ENCODE measurements at places on chromosomes 4 and X.

DNA sequence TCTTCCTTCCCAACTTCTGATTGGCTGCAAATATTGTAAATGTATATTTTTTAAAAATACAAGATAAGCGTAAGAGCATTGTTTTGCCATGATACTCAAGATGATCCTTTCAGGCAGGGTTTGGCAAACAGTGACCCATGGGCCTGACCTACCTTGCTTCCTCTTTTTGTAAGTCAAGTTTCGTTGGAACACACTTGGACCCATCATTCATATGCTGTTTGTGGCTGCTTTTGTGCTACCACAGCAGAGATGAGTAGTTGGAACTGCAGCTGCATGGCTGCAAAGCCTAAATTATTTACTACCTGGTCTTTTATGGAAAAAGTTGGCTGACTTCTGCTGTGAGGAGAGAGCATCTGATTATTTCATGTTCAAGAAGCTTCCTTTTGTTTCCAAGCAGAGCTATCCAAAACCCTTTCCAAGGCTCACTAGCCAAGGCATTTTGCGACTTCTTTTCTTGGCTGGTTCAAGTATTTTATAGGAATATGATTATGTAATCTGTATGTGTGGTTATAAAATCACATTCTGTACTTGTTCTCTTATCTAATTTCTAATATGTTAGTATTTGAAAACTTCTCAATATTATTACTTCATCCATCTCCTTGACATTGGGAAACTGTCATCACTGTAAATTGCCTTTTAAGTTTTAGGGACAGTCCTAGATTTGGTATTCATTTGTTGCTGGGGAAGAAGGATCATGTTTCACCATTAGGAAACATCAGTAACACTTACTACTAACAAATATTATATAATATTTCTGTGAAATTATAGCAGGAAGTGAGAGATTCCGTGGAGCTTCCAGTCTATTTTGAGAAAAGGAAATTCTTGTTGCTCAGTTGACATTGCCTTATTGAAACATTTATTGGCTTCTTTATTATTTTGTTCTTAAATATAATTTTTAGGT is 109.2 kb downstream of the ARHGAP10 start:
- DNase-seq = no peak

- DNase-seq = no peak
Observed at GRCh38 chrX:130097507-130098209, 12.6 kb downstream of the ELF4 start.

- DNase-seq = no peak
Observed at GRCh38 chrX:153633607-153634180, 13.3 kb upstream of the DUSP9 start.

GRCh38 chrX:134865682-134866255 is 125.0 kb upstream of the SMIM10 start:
- no peak for DNase-seq

- DNase-seq = no peak
Observed at GRCh38 chrX:17820100-17820499, 41.0 kb downstream of the RAI2 start.

DNA sequence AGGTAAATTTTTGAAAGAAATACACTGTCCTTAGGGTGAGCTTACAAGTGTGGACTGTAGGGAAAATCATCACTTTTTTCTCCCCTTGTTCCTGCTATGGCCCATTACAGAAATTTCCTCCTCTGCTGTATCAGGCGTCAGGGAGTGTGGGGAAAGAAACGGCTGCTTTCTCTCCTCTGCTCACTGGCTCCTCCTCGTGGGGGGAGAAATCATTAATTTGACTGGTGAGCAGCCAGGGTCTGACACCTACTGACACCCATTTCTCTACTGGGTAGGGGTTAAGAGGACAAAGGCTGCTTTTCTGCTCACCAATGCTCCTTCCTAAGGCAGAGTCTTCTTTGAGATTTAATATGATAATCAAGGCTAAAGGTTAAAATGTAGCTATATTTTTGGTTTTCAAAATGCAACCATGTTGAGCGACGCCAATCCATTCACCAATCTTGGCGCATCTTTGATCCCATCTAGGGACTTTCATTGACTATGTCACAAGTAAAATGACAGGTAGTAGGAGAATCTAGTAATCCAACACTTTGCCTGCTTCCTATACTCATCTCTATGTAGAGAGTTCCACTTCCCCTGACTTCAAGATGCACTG is 25.1 kb downstream of the SETD7 start:
- DNase-seq = peak; percentile 29

DNA sequence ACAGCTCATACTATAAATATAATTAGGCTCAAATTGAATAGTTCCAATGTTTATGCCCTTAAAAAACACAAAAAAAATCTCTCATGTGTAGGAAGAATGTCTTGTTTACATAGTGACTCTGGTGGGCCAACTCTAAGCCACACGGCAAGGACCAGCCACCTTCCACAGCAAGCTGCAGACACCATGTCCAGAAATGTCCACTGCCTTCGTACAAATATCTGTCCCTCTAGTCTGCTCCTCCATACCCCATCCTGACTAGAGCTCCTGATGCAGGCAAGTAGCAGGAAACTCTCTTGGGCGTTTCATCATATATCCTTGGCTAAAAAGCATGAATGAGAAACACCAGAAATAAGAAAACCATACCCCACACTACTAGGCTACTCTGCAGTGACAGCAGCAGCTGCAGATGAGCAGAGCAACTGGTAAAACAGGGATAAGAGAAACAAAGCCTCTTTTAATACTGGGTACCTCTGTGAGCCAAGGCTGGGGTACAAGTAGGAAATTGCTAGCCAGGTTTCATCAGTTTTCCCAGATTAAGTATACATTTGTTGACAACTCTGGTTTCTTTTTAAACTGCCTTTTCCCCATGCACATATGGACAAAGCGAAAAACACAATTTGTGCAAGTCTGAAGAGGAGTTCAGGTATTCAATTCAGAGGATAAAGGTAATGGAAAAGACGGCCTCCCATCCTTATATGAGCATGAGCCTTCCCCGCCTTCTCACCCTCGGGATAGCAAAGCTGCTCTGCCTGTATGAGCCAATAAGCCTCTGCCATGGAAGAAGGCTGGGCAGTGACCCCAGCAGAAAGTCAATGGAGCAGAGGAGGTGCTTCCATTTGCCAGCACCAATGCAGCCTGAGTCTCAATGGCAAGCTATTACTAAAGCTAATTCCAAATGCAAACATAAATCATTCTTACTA is 245.4 kb downstream of the DCLK2 start:
- DNase-seq = no peak

DNA sequence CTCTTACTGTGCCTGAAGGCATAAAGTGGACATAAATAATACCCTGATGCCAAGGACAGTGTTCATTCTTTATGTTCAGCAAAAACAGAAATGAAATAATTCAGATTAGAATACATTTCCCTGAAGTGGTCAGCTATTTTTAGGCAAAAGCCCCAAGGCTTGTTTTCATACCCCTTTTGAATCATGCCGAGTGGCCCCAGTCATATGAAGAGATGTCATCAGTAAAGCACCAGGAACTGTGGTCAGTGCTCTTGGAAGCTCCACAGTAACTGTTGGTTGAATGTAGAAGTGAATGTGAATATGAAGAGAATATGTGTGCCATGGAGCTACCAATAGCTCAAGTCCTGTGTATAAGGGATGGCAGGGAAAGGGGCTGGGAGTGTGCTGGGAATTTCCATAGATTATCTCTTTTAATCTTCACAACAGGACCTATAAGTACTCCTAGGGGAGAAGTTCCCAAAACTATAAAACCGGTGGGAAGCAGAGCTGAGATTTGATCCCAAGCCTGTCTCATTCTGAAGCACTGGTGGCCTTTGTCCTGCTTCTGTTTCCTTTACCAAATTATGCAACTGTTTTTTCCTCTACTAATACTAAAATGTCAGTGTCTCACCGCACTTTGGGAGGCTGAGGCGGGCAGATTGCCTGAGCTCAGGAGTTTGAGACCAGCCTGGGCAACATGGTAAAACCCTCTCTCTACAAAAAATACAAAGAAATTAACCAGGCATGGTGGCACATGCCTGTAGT is 52.6 kb downstream of the FNIP2 start:
- no peak for DNase-seq

- DNase-seq = no peak
Observed at GRCh38 chr4:174281901-174282300, 1.6 kb downstream of the FBXO8 start.

DNA sequence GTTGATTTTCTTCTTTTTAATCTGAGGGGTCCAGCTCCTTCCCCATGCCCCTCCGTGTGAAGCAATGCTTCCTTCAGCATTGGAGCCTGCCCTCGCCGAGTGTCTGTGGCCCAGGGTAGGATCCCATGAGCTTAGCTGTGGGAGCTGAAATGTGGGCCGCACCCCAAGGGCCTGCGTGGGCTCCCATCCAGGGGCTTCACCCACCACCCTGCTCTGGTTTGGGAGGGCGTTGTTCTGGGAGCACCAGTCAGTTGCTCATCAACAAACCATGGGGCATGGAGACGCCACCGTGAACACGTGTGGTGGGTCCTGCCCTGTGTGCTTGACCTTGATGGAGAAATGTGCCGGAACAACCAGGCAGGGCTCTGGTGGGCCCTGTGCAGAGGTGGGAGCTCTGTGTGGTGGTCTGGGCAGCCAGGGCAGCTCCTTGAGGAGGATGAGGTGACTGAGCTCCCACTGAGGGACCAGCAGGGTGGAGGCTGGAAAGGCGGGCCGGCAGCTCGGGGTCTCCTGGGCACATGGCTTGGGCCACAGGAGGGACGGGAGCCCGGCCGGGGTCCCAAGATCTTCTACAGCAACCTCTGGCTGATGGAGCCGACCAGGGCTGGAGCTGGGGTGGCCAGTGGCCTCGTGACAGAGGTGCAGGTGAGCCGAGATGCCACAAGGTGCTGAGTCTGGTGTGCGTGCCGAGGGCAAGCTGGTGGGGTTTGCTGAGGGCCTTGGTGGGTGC is 39.6 kb upstream of the NKX1-1 start:
- DNase-seq = no peak

GRCh38 chr4:6278801-6279197 is 9.1 kb downstream of the WFS1 start:
- no peak for DNase-seq

DNA sequence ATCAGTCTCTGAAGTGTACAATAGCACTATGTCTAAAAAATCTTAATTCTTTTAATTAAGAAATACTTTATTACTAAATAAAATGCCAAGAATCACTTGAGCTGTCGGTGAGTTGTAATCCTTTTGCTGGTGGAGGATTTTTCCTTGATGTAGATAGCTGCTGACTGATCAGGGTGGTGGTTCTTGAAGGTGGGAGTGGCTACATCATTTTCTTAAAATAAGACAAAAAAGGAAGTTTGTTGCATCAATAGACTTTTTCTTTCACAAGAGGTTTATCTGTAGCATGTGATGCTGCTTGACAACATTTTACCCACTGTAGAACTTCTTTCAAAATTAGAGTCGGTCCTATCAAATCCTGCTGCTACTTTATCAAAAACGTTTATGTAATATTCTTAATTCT is 68.8 kb upstream of the ZC4H2 start:
- DNase-seq = no peak

DNA sequence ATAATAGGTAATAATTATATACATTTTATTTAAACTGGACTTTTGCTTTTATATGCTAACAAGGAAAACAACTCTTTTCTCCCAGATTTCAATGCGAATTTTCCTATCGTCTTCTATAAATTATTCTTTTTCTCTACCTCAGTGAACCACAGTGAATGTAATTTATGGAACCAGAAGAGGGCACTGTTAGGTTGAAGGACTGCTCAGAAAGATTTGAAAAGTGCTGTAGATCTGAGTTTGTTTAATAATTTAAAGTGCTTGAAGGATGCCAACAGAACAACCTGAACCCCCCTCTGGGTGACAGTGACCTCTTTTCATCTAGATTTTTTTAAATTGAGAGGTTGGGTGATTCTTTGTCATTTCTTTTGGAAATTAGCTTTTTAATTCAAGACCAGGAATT is 54.9 kb downstream of the PHOX2B start:
- DNase-seq = no peak

- no peak for DNase-seq
Observed at GRCh38 chrX:140709421-140709846, at the start of gene LINC00632. TSS of gene LINC00632 (plus strand) at chrX:140709759.

GRCh38 chr4:48909697-48910096 is 3.1 kb upstream of the OCIAD2 start:
- DNase-seq = peak; percentile 21

GRCh38 chr4:78775303-78776078 is 659 bp upstream of the BMP2K start:
- peak; percentile 68 for DNase-seq

DNA sequence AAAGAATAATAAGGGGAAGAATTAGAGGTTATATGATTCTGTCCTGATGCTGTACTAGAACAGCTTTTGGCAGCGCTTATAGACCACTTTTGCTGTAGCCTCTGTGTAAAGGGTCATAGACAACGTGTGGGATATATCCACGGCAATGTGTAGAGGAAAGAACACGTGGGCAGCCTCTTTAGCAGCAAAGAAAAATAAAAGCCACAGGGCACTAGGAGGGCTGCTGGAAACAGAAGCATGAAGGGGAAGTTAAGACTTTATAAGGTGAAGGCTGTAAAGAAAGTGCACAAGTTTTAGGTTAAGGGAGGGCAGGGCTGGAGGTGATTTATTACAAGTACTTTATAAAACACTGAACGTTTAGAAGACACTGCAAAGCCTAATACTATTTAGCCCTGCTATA is 20.1 kb upstream of the PHEX start:
- DNase-seq = no peak

- DNase-seq = no peak
Observed at GRCh38 chr4:17502756-17503155, 9.1 kb downstream of the QDPR start.

GRCh38 chrX:115390078-115390477 is 100.6 kb downstream of the LUZP4 start:
- DNase-seq = no peak

DNA sequence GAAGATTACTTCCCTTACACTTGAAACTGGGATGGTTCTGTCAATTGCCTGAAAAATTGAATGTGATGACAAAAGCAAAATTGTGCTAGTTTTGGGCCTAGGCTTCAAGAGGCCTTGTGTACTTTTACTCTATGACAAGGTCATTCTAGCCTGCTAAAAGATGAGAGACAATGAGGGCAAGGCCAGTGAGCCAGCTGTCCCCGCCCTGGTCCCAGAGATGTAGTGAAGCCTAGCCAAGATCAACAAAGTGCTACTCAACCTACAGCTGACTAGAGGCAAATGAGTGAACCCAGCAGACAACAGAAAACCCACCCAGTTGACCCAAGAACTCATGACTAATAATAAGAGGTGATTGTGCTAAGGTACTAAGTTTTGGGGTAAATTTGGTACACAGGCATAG is 248.7 kb downstream of the IL15 start:
- DNase-seq = no peak

- no peak for DNase-seq
Observed at GRCh38 chrX:80799584-80799983, 10.1 kb downstream of the BRWD3 start.

- DNase-seq = no peak
Observed at GRCh38 chr4:123480706-123481418, 84.3 kb downstream of the SPRY1 start.

- DNase-seq = no peak
Observed at GRCh38 chrX:3244955-3245354, 101.5 kb downstream of the MXRA5 start.
